ENCODE measurements at places on chromosomes 13 and 19. TPM values are rescaled to one million over a fixed set of nuclear protein-coding genes. Genes with fewer than 3 reads are reported as not detected.

GRCh38 chr19:35719402-35720162 lies 1.8 kb downstream of the KMT2B start:
- no peak for DNase-seq

Gene LGI4
- total RNA-seq = not detected

- no peak for DNase-seq
Observed at GRCh38 chr13:98344392-98344791, 167.3 kb upstream of the RNF113B start.

- DNase-seq = no peak
Observed at GRCh38 chr19:10499550-10500246, 3.5 kb downstream of the KEAP1 start.

DNA sequence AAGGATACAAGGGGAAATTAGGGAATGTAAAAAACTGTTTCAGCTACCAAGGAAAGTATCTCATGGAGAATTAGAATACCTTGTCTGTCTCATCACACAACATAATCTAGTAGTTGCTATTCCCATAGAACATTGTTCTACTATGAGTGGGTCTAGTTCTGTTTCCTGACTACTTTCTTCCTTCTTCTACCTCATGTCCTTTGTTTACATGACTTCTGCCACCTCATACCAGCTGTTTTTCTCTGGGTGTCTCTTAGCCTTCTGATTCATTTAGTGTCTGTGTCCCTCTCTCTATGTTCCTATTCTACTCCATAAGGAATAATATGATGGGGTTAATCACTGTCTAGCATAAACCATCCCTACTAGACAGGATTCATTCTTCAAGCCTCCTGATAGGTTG lies 887.3 kb downstream of the DIAPH3 start:
- no peak for DNase-seq

DNA sequence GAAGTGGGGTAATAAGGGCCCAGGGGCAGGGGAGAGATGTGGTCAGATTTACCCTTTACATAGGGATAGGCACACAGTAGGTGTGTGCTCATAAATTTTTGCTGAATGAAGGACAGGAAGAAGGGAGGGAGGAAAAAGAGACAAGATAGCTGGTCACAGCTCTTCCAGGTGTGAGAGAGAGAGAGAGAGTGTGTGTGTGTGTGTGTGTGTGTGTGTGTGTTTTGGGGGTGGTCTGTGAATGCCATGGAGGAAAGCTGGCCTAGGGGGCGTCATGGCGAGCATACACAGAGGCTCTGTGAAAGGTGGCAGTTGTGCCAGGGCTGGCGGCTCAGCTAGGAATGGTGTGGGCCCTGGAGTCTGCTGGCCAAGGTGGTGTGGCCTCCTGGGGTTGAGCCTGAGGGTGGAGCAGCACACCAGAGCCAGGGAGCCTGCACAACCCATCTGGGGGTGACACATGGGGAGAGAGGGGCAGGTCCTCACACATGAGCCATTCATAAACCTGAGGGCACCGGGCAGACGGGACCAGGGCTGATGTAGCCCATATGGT lies 6.0 kb upstream of the PRX start:
- no peak for DNase-seq

DNA sequence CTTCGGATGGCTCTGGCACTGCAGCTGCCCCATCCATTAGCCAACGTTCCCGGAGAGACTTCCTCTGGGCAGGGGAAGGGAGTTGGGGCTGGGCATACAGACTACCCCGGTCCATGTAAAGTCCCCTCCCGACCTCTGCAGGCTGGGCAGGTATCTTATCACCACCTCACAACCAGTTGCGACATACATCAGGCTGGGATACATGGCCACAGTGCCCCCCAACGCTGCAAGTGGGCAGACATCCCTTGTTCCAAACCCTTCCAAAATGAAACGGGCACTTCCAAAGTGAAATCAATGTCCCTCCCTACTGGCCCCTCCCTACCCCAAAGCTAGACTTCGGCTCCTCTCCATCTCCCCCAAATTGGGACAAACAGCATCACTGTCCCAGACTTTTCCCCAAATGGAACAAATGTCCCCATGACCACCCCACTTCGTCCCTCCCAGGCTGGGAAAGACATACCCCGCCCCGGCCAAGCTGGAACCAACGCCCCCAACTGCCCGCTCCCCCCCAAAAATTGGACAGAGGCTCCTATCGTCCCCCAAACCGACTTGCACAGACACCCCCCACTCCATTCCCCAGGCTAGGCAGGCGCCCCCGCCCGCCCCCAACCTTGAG lies 5.0 kb downstream of the PALM3 start:
- no peak for DNase-seq

DNA sequence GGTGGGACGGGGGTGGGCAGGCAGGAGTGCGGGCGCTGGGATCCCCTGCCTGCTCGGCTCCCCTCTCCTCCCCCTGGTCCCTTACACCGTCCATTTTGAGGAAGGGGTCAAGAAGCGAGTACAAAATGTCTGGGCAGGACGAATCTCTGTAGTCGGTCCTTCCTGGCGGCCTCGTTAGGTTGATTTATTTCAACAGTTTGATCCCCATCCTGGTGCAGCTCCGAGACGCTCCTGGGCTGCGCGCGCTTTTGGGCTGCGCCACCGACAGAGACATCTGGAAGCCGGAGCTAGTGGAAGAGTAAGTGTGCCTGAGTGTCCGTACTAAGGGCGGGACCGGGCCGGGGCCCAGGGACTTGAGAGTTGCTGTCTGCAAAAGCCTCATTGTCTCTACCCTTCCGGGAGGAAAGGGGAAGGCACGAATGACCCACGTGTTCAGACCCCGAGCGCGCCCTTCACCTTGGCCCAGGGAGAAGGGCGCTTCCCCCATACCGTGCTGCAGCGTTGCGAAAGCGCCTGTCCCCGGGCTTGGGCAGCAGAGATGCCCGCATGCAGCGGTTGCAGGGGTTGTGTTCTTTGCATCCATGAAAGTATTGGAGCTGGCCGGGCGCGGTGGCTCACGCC lies 1.8 kb downstream of the ZNF114 start:
- DNase-seq = no peak

Gene MRI1
- 63.0 TPM for total RNA-seq

Gene C1QTNF9B
- total RNA-seq = not detected

DNA sequence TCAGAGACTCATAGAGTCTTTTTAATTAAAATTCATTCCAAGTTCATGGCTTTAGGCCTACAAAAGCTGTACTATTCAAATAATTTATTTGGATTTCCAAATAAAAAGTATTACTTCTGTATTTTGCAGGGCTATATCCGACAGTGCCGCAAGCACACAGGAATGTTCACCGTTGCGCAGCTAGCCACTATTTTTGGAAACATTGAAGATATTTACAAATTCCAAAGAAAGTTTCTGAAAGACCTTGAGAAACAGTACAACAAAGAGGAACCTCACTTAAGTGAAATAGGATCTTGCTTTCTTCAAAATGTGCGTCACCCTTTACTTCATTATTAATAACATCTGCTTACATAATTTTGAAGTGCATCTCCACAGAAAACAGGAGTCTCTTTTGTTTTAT lies 20.5 kb upstream of the C1QTNF9 start:
- DNase-seq = no peak

- no peak for DNase-seq
Observed at GRCh38 chr13:20702915-20703779, at the start of gene IL17D. Gene IL17D (plus strand): TSS chr13:20703699. CDS start chr13:20704002, 303 bp downstream.

GRCh38 chr13:104571161-104571892 lies 1505.1 kb upstream of the SLC10A2 start:
- DNase-seq = peak; percentile 91

GRCh38 chr19:49294401-49294800 lies 30.6 kb downstream of the SLC6A16 start:
- DNase-seq = no peak

DNA sequence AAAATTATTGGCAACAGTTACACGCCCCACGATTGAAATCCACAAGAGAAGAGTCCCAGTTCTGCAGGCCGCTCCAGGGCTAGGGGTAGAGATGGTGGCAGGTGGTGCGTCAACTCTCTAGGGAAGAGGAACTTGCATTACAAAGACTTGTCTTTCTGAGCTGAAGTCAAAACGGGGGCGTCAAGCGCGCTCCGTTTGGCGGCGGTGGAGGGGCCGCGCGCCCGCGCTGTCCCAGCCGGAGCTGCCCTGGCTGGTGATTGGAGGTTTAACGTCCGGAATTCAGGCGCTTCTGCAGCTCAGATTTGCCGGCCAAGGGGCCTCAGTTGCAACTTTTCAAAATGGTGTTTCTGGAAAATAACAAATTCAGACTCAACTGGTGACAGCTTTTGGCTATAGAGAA lies 38.9 kb downstream of the SOX1 start:
- DNase-seq = no peak

DNA sequence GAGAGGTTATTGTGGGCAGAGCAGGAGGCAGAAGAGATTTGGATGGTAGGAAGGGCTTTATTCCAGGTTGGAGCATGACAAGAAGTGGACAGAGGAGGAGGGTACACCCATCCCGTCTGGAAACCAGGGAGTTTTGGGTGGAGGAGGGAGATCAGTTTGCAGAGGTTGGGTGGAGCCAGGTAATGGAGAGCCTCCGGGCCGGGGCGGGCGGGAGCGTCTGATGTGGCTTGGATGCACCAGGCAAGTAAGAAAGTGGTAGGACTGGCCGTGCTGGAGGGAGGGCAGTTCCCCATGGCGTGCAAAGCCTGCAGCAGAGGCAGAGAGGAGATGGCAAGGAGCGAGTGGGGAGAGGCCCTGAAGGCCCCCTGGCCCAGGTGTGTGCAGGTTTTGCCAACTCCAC lies 10.9 kb downstream of the IGFLR1 start:
- no peak for DNase-seq

- no peak for DNase-seq
Observed at GRCh38 chr19:49954933-49955332, 6.0 kb downstream of the SIGLEC11 start.

Gene PGLYRP1
- not detected for total RNA-seq

DNA sequence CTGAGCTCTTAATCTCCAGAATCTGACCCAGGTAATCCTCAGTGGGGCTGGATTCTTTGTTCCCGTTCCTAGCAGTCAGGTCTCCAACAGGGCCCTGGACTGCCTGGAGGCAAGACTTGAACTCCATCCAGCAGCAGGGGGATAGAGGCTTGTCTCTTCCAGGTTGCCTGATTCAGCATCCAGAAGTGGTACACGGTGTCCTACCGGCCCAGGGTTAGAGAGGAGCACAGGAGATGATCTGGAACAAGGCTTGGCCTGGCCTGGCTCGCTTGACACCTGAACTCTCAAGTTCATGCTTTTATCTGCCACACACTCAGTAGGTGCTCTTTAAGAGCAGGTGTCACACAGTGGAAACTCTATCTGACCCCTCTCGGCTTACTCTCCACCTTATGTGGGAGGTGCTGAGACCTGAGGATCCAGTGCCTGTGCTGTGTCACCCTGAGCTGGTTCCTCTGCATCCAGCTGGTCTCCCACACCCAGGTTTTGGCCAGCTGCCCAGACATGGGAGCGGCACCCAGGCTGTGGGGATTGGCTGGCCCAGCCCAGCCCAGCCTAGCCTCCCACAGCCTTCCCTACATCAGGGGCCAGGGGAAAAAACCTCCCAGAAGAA lies at the start of gene CYP4F3:
Gene CYP4F3 (plus strand): TSS at position 604 of the 610 bp plus-strand sequence. CDS start 519 bp downstream, outside the sequence.
- DNase-seq = no peak

Gene ZNF613
- total RNA-seq = 8.3 TPM

Gene PTH2
- not detected for total RNA-seq

- no peak for DNase-seq
Observed at GRCh38 chr13:79709471-79709870, 228.5 kb downstream of the NDFIP2 start.

GRCh38 chr19:2290441-2291184 lies 8.6 kb upstream of the PEAK3 start:
- no peak for DNase-seq

GRCh38 chr13:98869408-98870090 lies 108.3 kb downstream of the DOCK9 start:
- peak; percentile 20 for DNase-seq

- no peak for DNase-seq
Observed at GRCh38 chr13:45434556-45435371, 16.6 kb upstream of the SLC25A30 start.

Gene CEACAM8
- total RNA-seq = not detected

DNA sequence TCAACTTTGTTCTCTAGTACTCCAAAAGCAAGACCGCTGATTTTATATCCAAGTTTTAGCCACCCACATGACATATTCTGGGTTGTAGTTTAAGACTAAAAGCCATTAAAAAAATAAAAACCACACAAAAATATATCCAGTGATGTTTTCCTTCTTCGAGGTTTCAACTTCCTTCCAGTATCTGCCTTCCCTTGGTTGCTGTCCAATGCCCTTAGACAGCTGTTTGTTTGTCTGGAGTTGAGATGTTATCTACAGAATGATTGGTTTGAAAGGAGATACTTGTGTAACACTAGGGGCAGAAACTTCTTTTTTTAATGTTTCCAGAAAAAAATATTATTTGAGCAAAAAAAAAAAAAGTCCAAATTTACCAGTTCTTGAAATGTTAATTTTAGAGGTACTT lies 591.5 kb upstream of the PCDH9 start:
- no peak for DNase-seq

GRCh38 chr19:29928831-29929230 lies 13.2 kb upstream of the URI1 start:
- DNase-seq = no peak

DNA sequence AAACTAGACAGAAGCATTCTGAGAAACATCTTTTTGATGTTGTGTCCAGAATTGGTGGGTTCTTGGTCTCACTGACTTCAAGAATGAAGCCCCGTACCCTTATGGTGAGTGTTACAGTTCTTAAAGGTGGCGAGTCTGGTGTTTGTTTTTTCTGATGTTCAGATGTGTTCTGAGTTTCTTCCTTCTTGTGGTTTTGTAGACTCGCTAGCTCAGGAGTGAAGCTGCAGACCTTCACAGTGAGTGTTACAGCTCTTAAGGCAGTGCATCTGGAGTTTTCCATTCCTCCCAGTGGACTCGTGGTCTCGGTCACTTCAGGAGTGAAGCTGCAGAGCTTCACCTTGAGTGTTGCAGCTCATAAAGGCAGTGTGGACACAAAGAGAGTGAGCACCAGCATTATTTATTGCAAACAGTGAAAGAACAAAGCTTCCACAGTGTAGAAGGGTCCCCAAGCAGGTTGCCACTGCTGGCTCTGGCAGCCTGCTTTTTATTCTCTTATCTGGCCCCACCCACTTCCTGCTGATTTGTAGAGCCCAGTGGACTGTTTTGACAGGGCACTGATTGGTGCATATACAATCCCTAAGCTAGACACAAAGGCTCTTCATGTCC lies 1820.8 kb downstream of the UQCRFS1 start:
- no peak for DNase-seq

- DNase-seq = no peak
Observed at GRCh38 chr19:39558624-39559117, 18.7 kb upstream of the EID2 start.

- no peak for DNase-seq
Observed at GRCh38 chr13:52353193-52353592, 52.8 kb downstream of the THSD1 start.

GRCh38 chr13:26253262-26253786 lies 605 bp upstream of the CDK8 start:
- no peak for DNase-seq

Gene FBXO17
- total RNA-seq = 21.6 TPM

GRCh38 chr19:28644169-28644775 lies 568.7 kb downstream of the UQCRFS1 start:
- no peak for DNase-seq

DNA sequence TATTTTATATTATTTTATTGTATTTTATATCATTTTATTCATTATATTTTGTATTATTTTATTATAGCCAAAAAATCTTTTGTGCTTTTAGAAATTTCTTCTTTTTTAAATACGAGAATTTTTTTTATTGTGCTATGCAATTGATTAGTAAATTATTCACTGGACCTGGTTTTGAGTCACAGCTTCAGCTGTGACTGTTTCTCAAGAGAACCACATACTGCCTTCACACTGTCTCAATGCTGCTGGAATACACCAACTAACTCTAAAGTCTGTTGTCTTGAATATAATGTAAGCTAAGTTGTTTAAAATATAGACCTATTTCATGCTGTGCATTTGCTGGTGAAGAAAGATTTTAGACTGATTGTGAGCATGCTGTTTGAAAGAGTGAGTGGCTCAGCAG lies 423.6 kb downstream of the NDFIP2 start:
- DNase-seq = peak; percentile 20

Gene SIGLEC12
- not detected for total RNA-seq

All from epithelial cell of proximal tubule (primary cell).